ENCODE measurements at places on chromosomes 2 and 18.

DNA sequence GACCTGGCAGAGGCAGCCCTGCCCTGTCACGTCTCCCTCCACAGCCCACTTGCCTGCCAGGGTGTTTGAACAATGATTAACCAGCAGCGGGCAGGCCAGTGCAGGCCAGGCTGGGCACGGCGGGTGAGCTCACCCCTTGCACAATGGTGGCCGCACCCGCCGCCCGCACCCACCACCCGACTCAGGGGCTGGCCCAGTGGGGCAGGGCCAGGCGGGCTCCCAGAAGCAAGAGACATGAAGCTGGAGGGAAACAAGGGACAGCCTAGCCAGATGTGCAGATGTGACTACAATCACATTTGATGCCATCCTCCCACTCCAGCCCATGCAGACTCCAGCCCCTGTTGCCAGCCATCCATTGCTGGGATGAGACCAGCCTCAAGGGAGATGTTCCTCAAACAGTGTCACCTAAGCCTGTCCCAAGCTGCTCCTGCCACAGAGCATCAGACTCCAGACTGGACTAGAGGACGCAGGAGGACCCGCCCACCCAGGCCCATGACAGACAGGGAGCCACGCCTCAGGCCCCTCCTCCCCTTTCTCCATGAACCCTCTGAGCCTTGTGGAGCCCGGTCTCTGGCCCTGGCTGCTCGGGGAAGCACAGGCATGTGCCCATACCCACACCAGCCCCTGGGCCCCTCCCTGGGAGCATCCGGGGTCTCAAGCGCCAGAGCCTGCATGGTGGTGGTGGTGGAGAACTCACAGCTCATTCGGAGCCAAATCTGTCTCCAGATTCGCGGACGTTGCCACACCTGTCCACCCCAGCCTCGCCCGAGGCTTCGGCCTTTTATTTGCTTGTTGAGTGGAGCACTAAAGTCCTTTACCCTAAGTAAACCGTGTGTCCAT is 45.0 kb downstream of the SDC1 start:
- DNase-seq = peak; percentile 95

GRCh38 chr2:122736279-122736678 is 980.8 kb downstream of the TSN start:
- no peak for DNase-seq

GRCh38 chr2:123495241-123495640 is 529.8 kb upstream of the CNTNAP5 start:
- DNase-seq = no peak

GRCh38 chr2:76310894-76311633 is 600.3 kb upstream of the GCFC2 start:
- DNase-seq = no peak

- no peak for DNase-seq
Measured at GRCh38 chr18:10013621-10014543, 100.1 kb downstream of the VAPA start.

GRCh38 chr2:148531669-148532428 is 112.7 kb upstream of the EPC2 start:
- DNase-seq = no peak

GRCh38 chr2:179253226-179253625 is 11.4 kb downstream of the SESTD1 start:
- no peak for DNase-seq

DNA sequence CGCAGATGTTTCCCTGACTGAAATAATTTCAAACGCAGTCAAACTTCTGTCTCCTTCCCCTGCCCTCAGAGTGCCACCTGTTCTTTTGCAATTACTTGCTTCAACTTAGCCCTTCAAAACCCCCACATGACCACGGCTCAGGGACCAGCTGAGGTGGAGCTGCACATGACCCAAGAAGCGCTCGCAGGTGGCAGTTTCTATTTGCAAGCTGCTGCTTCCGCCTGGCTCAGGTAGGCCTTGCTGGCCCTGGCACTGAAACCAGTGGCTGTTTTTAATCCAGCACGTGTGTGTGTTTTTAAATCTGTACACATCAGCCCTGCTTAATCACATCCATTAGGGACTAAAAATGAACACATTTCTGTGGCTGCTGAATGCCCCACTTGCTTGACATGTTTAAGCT is 95.3 kb downstream of the CCDC93 start:
- no peak for DNase-seq

DNA sequence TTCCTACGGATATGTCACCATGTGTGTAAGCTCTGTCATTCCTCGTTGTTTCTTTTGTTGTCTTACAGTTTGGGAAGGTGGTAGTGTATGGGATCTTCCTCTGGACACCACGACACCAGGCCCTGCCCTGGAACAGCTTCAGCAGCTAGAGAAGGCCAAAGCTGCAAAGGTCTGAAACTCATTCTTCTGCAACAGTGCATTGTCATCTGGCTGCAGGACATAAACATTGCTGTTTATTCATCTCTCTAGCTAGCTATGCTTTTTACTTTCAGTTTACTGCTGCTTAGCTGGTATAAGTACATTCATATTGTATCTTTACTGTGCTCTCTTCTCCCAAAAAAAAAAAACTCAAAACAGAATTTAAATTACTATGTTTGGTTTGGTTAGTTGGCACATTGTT is 39.2 kb upstream of the KCNJ13 start:
- DNase-seq = no peak

- DNase-seq = peak; percentile 3
Measured at GRCh38 chr18:22667616-22668422, 250.1 kb upstream of the CTAGE1 start.

GRCh38 chr2:27148801-27149439 is at the start of gene TCF23:
Gene TCF23 (plus strand): TSS chr2:27149004. CDS start chr2:27149134, 130 bp downstream.
- no peak for DNase-seq

- DNase-seq = no peak
Measured at GRCh38 chr2:216328347-216328746, 43.9 kb downstream of the MARCHF4 start.

DNA sequence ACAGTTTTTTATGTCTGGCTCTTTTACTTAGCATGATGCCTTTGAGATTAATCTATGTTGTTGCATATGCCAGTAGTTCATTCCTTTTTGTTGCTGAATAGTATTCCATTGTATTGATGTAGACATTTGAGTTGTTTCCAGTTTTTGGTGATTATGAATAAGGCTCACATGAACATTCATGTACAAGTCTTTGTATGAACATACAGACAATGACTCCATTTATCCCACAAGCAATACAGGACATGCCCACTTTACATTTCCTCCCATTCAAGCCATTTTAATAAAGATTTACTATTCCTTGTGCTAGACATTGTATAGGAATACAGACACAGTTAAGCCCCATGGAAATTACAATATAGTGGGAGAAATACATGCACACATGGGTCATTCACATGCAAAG is 118.0 kb downstream of the TRIM43 start:
- DNase-seq = no peak

- DNase-seq = no peak
Measured at GRCh38 chr18:26466026-26466425, 82.3 kb downstream of the KCTD1 start.

DNA sequence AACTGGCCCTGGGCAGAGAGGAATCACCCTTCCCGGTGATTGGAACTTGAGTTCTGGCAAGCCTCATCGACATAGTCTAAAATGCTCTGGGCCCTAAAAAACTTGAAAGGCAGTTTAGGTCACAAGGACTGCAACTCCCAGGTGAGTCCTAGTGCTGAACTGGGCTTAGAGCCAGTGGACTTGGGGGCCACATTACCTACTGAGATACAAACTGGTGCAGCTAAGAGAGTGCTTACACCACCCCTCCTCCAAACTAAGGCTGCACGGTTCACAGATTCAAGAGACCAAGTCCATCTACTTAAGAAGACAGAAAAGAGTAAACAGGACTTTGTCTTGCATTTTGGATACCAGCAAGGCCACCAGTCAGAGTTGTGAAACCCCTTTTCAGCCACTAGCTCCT is 25.3 kb downstream of the ZNF519 start:
- DNase-seq = no peak

GRCh38 chr18:79801641-79802040 is 3.9 kb downstream of the KCNG2 start:
- no peak for DNase-seq

- DNase-seq = no peak
Measured at GRCh38 chr2:109046925-109047508, 58.0 kb upstream of the EDAR start.

DNA sequence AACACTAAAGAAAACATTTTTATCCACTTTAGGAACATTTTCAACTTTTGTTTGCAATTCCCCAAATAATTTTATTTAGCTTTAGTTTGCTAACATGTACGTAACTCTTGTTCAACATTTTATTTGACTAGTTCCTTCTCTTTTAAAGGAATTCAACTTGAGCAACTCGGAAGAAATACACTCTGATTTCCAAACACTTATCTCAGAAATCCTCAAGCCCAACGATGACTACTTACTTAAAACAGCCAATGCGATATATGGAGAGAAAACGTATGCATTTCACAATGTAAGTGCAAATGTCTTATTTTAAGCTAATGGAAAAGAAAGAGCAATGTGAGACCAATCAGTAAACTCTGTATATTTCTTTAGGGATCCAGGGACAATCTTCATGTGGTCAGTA is 10.1 kb downstream of the SERPINB10 start:
- no peak for DNase-seq

GRCh38 chr18:12287131-12287681 is 20.8 kb upstream of the TUBB6 start:
- no peak for DNase-seq

DNA sequence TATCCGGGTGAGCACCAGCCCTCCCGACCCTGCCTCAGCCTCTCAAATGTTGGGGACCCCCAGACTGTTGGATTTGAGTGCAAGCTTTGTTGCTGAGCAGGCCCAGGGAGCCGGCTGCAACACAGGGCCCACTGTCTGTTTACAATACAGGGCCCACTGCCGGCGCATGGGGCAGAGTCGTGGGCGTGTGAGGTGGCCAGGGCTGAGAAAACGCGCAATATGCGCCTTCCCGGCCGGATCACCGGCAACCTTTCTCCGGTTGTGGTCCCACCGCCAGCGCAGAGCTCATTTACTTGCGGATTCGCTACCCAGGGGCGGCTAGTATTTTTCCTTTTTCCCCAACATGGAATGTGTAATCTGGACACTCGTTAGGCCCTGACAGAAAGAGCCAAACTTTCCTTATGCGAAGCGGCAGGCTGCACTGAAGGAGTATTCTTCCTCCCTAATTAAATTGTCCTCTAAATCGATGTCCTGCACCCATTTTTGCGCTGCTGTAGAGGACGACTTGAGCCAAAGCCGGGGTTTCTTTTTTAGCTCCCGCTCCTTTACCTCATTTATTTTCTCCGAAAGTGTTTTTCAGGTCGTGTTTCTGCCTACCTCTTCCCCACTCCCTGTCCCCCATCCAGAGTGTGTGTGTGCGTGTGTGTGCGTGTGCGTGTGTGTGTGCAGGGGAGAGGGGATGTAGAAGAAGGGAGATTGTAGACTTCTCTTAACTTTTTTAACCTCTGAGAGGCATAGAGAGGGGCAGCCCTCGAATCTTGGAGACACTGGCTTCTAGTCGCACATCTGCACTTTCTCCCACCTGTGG is 2.7 kb downstream of the OTX1 start:
- no peak for DNase-seq

- no peak for DNase-seq
Measured at GRCh38 chr18:452816-453215, 47.7 kb downstream of the COLEC12 start.

- no peak for DNase-seq
Measured at GRCh38 chr2:149192427-149192826, 138.0 kb upstream of the LYPD6 start.

DNA sequence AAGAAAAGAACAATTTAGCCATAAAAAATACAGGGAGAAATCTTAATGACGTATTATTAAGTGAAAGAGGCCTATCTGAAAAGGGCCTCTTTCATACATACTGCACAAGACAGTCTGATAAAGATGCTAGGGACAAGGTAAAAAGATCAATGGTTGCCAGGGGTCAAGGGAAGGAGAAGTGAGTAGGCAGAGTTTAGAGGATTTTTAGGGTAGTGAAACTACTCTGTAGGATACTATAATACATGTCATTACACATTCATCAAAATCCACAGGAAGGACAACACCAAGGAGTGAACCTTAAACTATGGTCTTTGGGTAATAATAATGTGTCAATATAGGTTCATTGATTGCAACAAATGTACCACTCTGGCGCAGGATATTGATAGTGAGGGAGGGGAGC is 289.3 kb downstream of the FSIP2 start:
- no peak for DNase-seq

All from ACHN (cell line).